ENCODE measurements at places on chromosomes 5 and 9. TPM values are rescaled to one million over a fixed set of nuclear protein-coding genes. Genes with fewer than 3 reads are reported as not detected.

DNA sequence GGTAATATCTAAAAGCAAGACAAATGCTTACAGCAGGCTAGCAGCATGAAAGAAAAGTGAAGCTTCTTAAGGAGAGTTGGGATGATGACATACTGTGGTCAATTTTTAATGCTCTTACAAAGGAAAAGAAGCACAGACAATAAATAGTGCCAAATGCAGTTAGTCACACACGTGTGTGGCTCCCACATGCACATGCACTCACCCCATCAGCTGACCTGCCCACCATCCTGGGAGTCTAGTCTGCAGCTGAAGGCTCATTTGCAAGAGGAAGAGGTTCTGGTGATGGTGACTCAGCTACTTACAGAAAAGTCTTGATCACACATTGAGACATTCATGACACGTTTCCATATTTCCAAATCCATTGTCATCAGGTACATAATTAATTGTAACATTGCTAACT, 129.3 kb downstream of the MRPL36 start:
- H3K4me3 ChIP-seq: no peak overlapping the region
- peaks cover 5% of the 10 kb centered on the region for H3K4me1 ChIP-seq
- H3K36me3 ChIP-seq: no peaks in the 10 kb centered on the region
- H3K27me3 ChIP-seq: peaks cover 30% of the 10 kb centered on the region

GRCh38 chr5:104347119-104347708, 784.6 kb upstream of the NUDT12 start:
- H3K27ac ChIP-seq: no peak overlapping the region
- no peaks in the 10 kb centered on the region for H3K27me3 ChIP-seq

DNA sequence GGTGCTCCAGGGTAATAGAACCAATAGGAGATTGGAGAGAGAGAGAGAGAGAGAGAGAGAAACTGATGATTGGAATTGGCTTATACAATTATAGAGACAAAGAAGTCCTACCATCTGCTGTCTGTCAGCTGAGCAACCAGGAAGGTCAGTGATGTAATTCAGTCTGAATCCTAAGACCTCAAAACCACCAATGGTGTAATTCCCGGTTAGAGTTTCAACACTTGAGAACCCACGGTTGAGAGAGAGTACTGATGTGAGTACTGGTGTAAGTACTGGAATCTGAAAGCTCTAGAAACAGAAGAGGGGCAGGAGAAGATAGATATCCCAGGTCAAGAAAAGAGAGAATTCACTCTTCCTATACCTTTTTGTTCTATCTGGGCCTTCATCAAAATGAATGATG, 775.8 kb downstream of the EFNA5 start:
- no peak overlapping the region for H3K27ac ChIP-seq
- no peak overlapping the region for H3K4me3 ChIP-seq
- no peaks in the 10 kb centered on the region for H3K27me3 ChIP-seq
- no peaks in the 10 kb centered on the region for H3K36me3 ChIP-seq
- DNase-seq: no peak

DNA sequence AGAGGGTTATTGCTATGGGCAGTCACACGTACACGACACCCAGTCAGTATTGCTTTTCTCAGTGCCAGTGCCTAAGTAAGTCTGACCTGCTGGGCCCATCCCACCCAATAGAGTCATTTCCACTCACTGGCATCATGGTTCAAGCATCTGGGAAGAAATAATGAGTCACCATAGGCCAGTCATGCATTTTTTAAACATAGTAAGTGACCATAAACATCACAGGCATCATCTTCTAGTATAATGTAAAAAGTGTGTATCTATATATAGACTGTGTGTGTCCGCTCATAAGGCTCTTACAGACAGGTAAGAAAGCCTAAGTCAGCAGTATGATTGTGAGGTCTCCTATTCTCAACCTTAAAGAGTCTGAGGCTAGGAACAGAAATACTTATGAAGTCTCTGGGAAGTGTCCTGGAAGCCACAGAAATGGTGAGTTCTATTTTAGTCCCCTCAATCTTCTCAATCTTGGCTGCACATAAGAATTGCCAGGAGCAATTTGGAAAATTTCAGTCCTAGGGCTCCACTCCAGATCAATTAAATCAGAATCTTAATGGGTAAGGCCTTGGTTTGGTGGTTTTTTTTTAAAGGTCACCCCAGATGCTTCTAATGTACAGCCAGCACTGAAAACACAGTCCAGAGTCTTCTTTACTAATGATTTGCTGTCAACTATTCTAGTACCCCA, 65.2 kb downstream of the ZNF366 start:
- no peak for DNase-seq
- no peak overlapping the region for H3K4me3 ChIP-seq

DNA sequence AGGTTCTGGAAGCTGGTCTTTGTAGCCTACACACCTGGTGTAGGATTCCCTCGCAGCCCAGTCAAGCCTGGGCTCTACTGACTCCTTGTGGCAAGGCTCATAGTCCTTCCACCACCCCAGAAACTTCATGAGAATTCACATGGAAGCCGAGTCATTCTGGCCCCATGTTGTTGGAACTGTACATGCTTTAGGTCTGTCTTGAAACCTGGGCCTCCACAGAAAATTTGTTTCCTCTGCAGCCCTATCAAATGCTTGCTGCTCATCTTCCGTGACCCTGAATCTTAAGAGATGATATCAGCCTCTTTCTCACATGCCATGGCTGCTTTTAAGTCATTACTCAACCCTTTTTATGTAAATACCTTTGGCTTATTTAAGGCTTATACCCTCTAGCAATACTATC, 113.4 kb upstream of the GRHPR start:
- H3K36me3 ChIP-seq: no peaks in the 10 kb centered on the region
- no peak overlapping the region for H3K27ac ChIP-seq
- H3K4me3 ChIP-seq: no peak overlapping the region

GRCh38 chr5:55407059-55407684, 99.4 kb downstream of the MTREX start:
- H3K4me3 ChIP-seq: no peak overlapping the region
- no peak for DNase-seq
- H3K36me3 ChIP-seq: peaks cover 15% of the 10 kb centered on the region

GRCh38 chr5:68395926-68396511, 180.5 kb downstream of the PIK3R1 start:
- no peaks in the 10 kb centered on the region for H3K4me1 ChIP-seq
- no peaks in the 10 kb centered on the region for H3K36me3 ChIP-seq
- no peak overlapping the region for H3K4me3 ChIP-seq
- no peaks in the 10 kb centered on the region for H3K27me3 ChIP-seq

DNA sequence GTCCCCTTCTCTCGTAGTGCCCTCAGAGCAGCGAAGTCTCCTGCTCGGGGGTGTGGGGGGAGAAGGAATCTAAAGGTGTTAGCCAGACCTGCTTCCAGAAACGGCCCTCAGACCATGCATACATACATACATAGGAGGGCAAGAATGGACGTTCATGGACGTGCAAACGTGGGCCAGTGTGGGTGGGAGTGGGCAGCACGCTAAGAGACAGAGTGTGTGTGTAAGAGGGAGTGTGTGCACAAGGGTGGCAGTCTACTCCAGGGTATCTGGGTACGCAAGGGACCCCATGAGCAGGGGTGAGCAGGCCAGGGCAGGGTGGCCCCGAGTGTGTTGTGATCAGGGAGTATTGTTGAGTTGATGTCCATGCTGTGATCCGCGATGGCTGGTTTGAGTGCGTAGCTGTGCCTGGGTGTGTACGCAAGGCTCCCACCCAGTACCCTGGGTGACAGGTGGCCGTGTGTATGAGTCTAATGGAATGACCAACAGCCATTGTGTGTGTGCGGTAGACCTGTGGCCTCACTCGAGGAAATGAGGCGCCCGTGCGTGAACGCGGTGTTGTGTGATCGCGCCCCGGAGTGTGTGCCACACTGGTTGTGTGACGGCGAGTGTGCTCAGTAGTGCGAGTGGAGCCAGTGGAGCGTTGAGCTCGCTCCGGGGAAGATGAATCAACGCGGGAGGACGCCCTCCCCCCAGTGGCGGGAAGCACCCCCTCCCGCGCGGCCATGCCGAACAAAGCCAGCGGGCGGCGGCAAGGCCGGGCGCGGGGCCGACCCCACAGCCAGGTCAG, 826 bp downstream of the GPRIN1 start:
- peak overlapping the region; percentile 41 for H3K4me3 ChIP-seq
- H3K27ac ChIP-seq: no peak overlapping the region
- H3K27me3 ChIP-seq: peaks cover 8% of the 10 kb centered on the region
- no peaks in the 10 kb centered on the region for H3K36me3 ChIP-seq
- peaks cover 4% of the 10 kb centered on the region for H3K4me1 ChIP-seq
- no peak for DNase-seq

KCTD16 gene
- polyA plus RNA-seq: 0.01 TPM

All from CD8-positive, alpha-beta memory T cell (primary cell).